OCI-LY7 (cell line): ENCODE measurements at places on chromosomes 11 and 22. TPM values are rescaled to one million over a fixed set of nuclear protein-coding genes. Genes with fewer than 3 reads are reported as not detected.

- no peak for DNase-seq
Measured at GRCh38 chr22:37258005-37258752, 14.1 kb upstream of the RAC2 start.

- no peak for DNase-seq
Measured at GRCh38 chr11:12625438-12626071, 48.7 kb upstream of the TEAD1 start.

- no peak for DNase-seq
Measured at GRCh38 chr11:98296091-98296880, 724.5 kb upstream of the CNTN5 start.

The IFITM1 gene
- total RNA-seq, result 72.4 TPM in 2 replicates

The GGTLC2 gene
- not detected in 2 replicates for total RNA-seq

The YPEL4 gene
- total RNA-seq, result 0.52 and 0.55 TPM in 2 replicates
